ENCODE measurements at places on chromosomes 11 and 22.

DNA sequence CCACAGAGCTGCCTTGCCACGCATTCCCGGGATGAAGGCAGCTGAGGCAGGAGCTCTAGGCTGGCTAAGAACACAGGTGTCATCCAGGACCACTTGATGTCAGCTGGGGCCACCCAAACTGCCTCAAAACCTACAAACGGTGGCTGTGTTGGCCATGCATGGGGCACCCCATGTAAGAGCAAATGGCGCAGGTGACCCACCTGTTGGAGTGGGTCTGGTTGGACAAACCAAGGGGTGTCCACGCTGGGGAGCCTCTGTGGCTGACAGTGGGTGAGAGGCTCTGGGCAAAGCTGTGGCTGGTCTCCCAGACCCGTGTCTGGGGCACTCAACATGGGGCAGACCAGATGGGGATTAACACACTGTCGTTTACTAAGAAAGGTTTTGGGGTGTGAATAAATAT, 19.0 kb upstream of the SYT8 start:
- no peak overlapping the region for H3K27ac ChIP-seq
- DNase-seq = no peak

DNA sequence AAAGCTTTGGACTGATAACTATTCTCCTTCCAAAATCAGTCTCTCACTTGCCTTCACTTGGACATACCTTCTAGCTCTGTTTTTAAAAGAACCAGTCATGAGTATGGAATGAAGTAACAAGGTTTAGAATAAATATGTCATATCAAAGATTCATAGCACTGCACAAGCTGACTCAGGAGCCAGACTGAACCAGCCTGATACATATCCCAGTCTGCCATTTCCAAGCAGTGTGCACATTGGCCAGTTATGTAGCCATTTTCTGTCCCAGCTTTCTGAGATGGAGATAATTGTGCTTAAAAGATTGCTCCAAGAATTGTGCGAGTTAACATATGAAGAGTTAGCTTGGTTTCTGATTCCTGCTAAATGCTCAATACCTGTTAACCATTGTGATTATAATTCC, 311.3 kb downstream of the C11orf87 start:
- H3K27ac ChIP-seq = no peak overlapping the region
- no peaks in the 10 kb centered on the region for H3K36me3 ChIP-seq
- peak; percentile 62 for DNase-seq
- 0 out of 2 replicates have a peak, but pooled peaks cover 4% of the 10 kb centered on the region for H3K27me3 ChIP-seq
- H3K4me3 ChIP-seq = no peak overlapping the region

DNA sequence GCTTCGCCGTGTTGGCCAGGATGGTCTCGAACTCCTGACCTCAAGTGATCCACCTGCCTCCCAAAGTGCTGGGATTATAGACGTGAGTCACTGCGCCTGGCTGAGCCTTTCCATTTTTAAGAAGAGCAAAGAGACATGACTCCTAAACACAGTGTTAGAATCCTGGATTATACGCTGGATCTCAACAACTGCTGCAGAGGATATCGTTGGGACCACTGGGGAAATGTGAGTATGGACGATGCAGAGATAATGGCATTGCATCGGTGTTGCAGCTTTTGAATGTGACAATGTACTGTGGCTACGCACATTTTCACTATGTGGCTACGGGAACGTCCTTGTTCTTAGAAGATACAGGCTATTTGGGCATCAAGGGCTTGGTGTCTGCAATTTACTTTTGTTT, 6.2 kb downstream of the MRGPRF start:
- no peaks in the 10 kb centered on the region for H3K27me3 ChIP-seq
- no peak overlapping the region for H3K27ac ChIP-seq
- no peak overlapping the region for H3K4me3 ChIP-seq
- H3K36me3 ChIP-seq = no peaks in the 10 kb centered on the region
- DNase-seq = no peak
- H3K4me1 ChIP-seq = peaks cover 29% of the 10 kb centered on the region

DNA sequence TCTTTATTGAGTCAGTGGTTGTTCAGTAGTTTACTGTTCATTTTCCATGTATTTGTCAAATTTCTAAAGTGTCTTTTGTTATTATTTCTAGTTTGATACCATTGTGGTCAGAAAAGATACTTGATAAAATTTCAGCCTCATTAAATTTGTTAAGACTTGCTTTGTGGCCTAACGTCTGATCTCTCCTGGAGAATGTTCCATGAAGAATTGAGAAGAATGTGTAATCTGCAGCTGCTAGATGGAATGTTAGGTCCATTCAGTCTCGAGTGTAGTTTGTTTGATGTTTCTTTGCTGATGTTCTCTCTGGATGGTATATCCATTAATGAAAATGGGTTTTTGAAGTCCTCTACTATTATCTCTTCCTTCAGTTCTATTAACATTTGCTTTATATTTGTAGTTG, 394.7 kb upstream of the ANO5 start:
- no peak overlapping the region for H3K27ac ChIP-seq
- H3K36me3 ChIP-seq = no peaks in the 10 kb centered on the region
- no peak for DNase-seq
- no peaks in the 10 kb centered on the region for H3K4me1 ChIP-seq

DNA sequence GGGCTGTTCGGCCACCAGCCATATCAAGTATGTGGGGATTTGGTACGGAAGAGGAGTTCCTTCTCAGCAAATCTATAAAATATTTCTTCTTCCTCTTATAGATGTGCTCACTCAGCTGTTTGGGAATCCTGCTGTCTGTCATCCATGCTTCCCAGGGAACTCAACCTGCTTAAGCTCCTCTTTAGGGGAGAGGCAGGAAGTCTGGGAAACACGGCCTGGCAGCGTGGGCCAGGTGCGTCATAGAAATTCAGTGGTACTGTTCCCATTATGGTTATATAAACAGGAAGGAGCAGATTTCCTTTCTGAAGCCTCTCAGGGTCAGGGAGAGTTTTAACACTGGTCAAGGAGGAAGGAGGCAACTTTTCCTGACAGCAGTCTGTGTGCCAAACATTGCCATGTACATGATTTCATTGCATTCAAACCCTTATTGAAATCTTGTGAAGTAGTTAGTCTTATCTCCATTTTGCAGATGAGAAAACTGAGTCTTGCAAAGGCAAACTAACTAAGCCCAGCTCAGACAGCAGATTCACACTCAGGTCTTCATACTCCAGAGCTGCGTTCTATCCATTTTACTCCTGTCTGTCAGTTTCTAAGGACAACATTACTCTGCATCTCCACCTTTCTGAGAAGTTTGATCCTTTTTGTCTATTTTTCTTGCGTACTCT, 35.4 kb upstream of the AMOTL1 start:
- H3K4me3 ChIP-seq = peak overlapping the region; percentile 4
- H3K4me1 ChIP-seq = peaks cover 90% of the 10 kb centered on the region
- H3K27ac ChIP-seq = peak overlapping the region; percentile 96
- H3K36me3 ChIP-seq = no peaks in the 10 kb centered on the region

DNA sequence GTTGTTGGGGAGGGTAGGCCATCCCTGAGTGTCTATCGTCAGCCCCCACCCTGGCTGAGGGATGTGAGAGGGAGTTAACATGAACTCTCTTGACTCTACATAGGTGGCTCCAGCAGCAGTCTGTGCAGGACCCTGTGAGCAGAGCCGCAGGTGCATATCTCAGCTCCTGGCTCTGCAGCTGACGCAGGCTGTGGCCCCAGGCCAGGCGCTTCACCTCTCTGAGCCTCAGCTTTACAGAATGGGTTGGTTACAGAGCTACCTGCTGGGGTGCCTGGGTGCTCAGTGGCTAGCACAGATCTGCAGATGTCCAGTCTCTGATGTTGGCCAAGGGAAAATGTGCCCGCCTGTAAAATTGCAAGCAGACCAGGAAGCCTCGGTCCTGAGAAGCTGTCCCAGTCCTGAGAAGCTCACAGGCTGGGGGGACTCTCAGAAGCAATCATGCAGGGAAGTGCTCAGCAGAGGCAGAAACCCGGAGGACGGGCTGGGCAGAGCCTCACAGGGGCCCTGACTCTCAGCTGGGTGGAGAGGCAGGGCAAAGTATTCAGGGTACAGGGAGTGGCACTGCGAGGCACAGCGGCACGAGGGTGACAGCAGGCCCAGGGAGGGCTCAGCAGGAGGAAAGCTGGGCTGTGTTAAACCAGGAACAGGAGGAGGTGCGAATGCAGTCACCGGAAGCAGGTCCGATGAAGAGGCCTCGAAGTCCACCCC, 15.9 kb upstream of the LRP5 start:
- peaks cover 10% of the 10 kb centered on the region for H3K4me1 ChIP-seq
- no peak overlapping the region for H3K27ac ChIP-seq
- no peaks in the 10 kb centered on the region for H3K27me3 ChIP-seq
- no peak for DNase-seq
- no peak overlapping the region for H3K4me3 ChIP-seq

GRCh38 chr22:28710107-28710506, 30.5 kb upstream of the TTC28 start:
- no peak overlapping the region for H3K4me3 ChIP-seq
- DNase-seq = peak; percentile 71
- no peaks in the 10 kb centered on the region for H3K27me3 ChIP-seq

GRCh38 chr22:39238966-39239505, 5.7 kb downstream of the PDGFB start:
- H3K36me3 ChIP-seq = peaks cover 3% of the 10 kb centered on the region
- DNase-seq = no peak
- H3K27ac ChIP-seq = no peak overlapping the region
- no peaks in the 10 kb centered on the region for H3K27me3 ChIP-seq
- peaks cover 33% of the 10 kb centered on the region for H3K4me1 ChIP-seq

DNA sequence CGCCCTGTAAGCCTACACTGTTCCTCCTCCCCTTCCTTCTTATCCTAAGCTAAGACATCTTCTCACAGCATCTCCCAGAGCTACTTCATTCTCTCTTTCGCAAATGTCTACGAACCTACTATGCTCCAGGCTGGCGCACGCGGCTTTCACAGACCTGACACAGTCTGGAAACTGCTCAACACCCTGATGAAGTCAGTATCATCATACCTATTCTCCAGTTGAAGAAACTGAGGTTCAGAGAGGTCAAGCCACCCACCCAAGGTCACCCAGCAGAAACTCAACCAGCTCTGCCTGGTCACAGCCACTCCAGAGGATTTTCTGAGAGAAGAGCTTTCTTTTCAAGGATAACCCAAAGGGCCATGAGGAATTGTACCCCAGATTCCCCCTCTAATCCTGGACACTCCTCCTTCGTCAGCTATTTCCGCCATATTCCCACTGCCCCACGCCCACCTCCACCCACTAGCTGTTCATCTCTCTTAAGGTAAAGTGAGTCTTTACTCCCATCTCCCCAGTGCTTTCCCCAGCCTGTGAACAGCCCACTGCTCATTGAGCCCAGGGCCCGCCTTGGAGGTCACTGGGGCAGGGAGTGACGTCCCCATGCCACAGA, 1.8 kb downstream of the KCNJ4 start:
- no peak overlapping the region for H3K27ac ChIP-seq
- H3K27me3 ChIP-seq = peaks cover 10% of the 10 kb centered on the region
- no peaks in the 10 kb centered on the region for H3K36me3 ChIP-seq
- H3K4me3 ChIP-seq = no peak overlapping the region
- DNase-seq = no peak
- H3K4me1 ChIP-seq = no peaks in the 10 kb centered on the region

All from PC-3 (cell line).